ENCODE measurements at places on chromosomes 5 and 9. TPM values are rescaled to one million over a fixed set of nuclear protein-coding genes. Genes with fewer than 3 reads are reported as not detected.

- H3K4me1 ChIP-seq = no peaks in the 10 kb centered on the region
- H3K4me3 ChIP-seq = no peak overlapping the region
- H3K27ac ChIP-seq = no peak overlapping the region
- no peaks in the 10 kb centered on the region for H3K36me3 ChIP-seq
- no peaks in the 10 kb centered on the region for H3K27me3 ChIP-seq
Observed at GRCh38 chr5:176732306-176732705, 78.1 kb upstream of the UNC5A start.

The STKLD1 gene
- not detected for total RNA-seq

- no peak overlapping the region for H3K27ac ChIP-seq
- no peaks in the 10 kb centered on the region for H3K4me1 ChIP-seq
- H3K36me3 ChIP-seq = no peaks in the 10 kb centered on the region
- H3K4me3 ChIP-seq = no peak overlapping the region
- H3K27me3 ChIP-seq = no peaks in the 10 kb centered on the region
Observed at GRCh38 chr5:135645336-135646180, 66.8 kb upstream of the CXCL14 start.

DNA sequence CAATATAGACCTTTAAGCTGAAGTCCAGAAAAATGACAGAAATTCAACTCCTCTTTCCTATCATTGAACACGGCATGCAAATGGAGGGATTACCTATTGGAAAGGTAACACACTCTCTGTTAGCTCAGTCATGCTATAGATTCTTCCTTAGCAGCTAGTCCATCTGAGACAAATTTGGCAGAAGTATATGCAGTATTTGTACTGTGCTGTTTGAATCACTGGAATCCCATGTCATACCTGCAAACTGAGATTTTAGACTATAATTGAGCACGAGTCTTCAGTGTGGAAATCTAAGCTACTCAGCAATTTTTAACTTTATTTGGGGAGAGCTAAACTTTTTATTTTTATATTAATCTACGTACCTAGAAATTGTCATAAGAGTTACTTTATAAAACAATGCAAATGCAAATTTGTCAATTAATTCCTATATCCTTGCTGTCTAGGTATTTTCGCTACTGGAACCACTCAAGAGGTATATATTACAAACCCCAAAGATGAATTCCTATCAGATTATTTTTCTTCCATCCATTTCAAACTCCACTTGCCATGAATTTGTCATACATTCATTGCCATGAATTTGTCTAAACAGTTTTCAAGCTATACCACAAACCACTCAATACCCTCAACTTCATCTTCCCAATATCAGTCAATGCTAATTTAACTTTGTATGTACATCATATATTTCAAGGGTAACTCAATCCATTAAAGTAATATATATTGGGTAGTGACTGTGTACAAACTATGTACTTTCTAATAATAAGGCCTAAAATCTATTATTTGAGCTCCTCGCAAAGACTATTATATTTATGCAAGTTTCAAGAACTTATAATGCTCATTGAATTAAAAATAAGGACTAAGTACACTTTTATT, 224.8 kb downstream of the MEF2C start:
- no peaks in the 10 kb centered on the region for H3K36me3 ChIP-seq
- H3K4me3 ChIP-seq = no peak overlapping the region
- no peaks in the 10 kb centered on the region for H3K4me1 ChIP-seq
- H3K27ac ChIP-seq = no peak overlapping the region
- DNase-seq = no peak
- no peaks in the 10 kb centered on the region for H3K27me3 ChIP-seq

DNA sequence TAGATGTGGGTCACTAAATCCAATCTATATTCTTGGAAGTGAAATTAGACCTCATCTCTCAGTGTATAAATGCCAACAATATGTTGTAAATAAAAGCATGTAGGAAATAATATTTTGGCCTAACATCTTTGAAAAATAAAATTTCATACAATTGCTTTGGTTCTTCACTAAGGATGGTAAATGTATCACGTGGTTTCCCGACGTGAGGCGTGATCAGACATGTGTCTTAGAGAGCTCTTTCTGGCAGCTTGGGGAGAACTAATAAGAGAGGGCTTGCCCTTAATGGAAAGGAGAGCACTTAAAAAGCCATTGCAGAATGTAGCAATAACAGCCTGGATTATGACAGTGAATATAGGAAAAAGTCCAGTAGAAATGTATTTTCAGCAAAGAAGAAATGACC, 602.6 kb downstream of the CDH12 start:
- no peaks in the 10 kb centered on the region for H3K27me3 ChIP-seq
- no peak overlapping the region for H3K4me3 ChIP-seq

- no peak overlapping the region for H3K27ac ChIP-seq
- DNase-seq = no peak
- H3K27me3 ChIP-seq = no peaks in the 10 kb centered on the region
Observed at GRCh38 chr5:149210225-149210624, 61.4 kb upstream of the AFAP1L1 start.

GRCh38 chr9:94823710-94824109, 97.2 kb downstream of the AOPEP start:
- H3K4me1 ChIP-seq = no peaks in the 10 kb centered on the region
- H3K27ac ChIP-seq = no peak overlapping the region
- H3K36me3 ChIP-seq = no peaks in the 10 kb centered on the region
- no peak for DNase-seq
- H3K4me3 ChIP-seq = no peak overlapping the region

The SLC36A3 gene
- not detected for total RNA-seq

- no peak overlapping the region for H3K4me3 ChIP-seq
- H3K4me1 ChIP-seq = no peaks in the 10 kb centered on the region
- DNase-seq = no peak
Observed at GRCh38 chr5:66882606-66883227, 286.5 kb downstream of the MAST4 start.

The FNIP1 gene
- 36.9 TPM for total RNA-seq

The SLC4A9 gene
- 2.5 TPM for total RNA-seq

DNA sequence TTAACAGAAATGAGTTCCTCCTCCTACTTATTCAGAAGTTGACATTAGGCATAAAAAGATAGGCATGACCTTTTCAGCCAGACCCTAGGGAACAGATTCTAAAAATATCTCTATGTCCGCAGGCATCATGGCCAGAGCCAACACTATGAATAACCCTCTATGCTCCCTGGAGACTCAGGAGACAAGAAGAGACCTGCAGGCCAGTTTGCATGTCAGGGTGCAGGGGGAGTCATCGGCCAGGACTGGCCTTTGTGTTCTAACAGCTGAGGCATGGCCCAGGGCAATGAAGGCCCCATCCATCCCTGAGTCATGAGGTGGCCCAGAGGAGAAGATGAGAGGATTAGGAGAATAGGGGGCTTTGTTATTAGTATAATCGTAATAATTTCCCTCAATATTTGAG, 93.8 kb downstream of the TMEM215 start:
- no peaks in the 10 kb centered on the region for H3K36me3 ChIP-seq
- DNase-seq = no peak
- no peaks in the 10 kb centered on the region for H3K27me3 ChIP-seq
- H3K4me1 ChIP-seq = no peaks in the 10 kb centered on the region
- no peak overlapping the region for H3K4me3 ChIP-seq

DNA sequence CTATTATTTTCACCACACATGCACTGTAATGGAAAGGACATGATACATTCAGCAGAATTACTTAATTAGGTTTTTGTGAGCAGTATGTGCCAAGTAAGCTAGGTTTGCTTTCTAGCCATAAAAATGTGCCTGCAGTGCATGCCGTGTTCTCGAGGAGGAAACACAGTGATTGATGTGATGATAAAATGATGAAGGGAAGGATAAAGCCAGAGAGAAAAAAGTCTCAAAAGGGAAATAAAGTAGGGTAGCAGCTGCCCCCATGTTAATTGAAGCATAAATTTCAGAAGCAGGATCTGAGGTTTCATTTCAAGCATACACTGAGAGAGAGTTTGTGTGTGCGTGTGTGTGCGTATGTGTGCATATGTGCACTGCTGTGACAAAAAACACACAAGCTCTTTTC, 714.2 kb upstream of the C9orf72 start:
- no peaks in the 10 kb centered on the region for H3K36me3 ChIP-seq
- DNase-seq = no peak
- no peaks in the 10 kb centered on the region for H3K27me3 ChIP-seq
- H3K4me3 ChIP-seq = no peak overlapping the region

- H3K4me1 ChIP-seq = no peaks in the 10 kb centered on the region
- no peak for DNase-seq
- no peak overlapping the region for H3K4me3 ChIP-seq
- no peaks in the 10 kb centered on the region for H3K27me3 ChIP-seq
Observed at GRCh38 chr5:145738227-145738626, 96.9 kb downstream of the PRELID2 start.

The ROR2 gene
- total RNA-seq = 0.70 TPM

GRCh38 chr9:120348951-120349429, 231.0 kb downstream of the CDK5RAP2 start:
- H3K4me3 ChIP-seq = no peak overlapping the region
- H3K36me3 ChIP-seq = no peaks in the 10 kb centered on the region
- H3K27me3 ChIP-seq = no peaks in the 10 kb centered on the region
- DNase-seq = no peak
- no peak overlapping the region for H3K27ac ChIP-seq

The ACSL6 gene
- total RNA-seq = 12.4 TPM

The TRIP13 gene
- 4.9 TPM for total RNA-seq

- H3K4me1 ChIP-seq = no peaks in the 10 kb centered on the region
- no peak overlapping the region for H3K4me3 ChIP-seq
- no peaks in the 10 kb centered on the region for H3K36me3 ChIP-seq
- DNase-seq = no peak
- no peaks in the 10 kb centered on the region for H3K27me3 ChIP-seq
- no peak overlapping the region for H3K27ac ChIP-seq
Observed at GRCh38 chr5:80229902-80230255, 26.0 kb downstream of the SERINC5 start.

The DMGDH gene
- not detected for total RNA-seq
